ENCODE measurements at places on chromosomes 3 and 15. TPM values are rescaled to one million over a fixed set of nuclear protein-coding genes. Genes with fewer than 3 reads are reported as not detected.

SCAANT1 gene
- not detected for total RNA-seq

GRCh38 chr3:30667280-30667651 is 60.9 kb downstream of the TGFBR2 start:
- H3K36me3 ChIP-seq: peaks cover 37% of the 10 kb centered on the region
- no peak for DNase-seq
- no peaks in the 10 kb centered on the region for H3K27me3 ChIP-seq
- H3K4me3 ChIP-seq: no peak overlapping the region

ARHGAP11A gene
- total RNA-seq: 108 TPM

DNA sequence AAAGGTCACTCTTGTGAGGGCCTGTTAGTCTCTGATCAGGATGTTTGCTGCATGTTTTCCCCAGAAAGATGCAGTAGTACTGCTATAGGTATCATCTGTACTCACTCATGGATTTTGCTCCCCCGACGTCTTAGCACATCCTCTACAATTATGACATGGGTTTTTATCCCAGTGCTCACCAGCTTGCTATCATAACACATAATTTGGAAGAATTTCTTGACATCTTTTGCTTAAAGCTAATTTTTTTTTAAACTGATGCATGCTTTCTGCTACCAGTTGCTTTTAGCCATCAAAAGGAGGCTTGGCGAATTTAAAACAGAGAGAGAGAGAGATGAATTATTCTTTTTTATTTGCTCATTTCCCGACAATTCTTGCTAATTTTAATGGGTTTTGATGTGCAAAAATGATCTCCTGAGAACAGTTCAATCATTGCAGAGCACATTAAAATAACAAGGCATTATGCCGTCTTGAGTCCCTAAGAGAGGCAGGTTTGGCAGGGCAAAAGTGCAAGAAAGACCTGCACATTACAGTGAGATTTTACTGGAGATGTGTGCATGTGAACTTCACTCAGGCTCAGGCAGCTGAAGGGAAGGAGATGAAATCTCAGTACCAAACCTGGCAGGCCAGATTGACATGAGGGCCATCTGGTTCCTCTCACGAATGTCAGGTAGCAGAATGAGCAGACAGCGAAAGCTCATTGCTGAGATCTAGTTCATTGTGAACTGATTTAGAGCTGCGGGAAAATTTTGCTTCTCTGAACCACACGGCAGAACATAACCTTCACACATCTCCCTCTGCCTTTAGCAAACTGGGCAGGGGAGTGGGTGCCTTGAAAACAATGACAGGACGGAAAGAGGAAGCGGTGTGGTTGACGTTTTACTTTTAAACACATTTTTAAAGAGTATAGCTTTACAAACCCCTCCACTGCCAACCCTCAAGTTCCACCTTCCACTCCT is 25.9 kb upstream of the GOLGA8B start:
- H3K4me1 ChIP-seq: no peaks in the 10 kb centered on the region
- peak overlapping the region; percentile 72 for H3K27ac ChIP-seq
- H3K27me3 ChIP-seq: peaks cover 9% of the 10 kb centered on the region
- H3K36me3 ChIP-seq: no peaks in the 10 kb centered on the region

CPNE9 gene
- total RNA-seq: 0.29 TPM

SLC2A2 gene
- not detected for total RNA-seq

ADPRH gene
- 10.7 TPM for total RNA-seq

APOD gene
- not detected for total RNA-seq

GRCh38 chr3:187919544-187919943 is 174.3 kb upstream of the BCL6 start:
- DNase-seq: no peak
- peak overlapping the region; percentile 86 for H3K4me3 ChIP-seq
- H3K4me1 ChIP-seq: peaks cover 51% of the 10 kb centered on the region
- peaks cover 11% of the 10 kb centered on the region for H3K36me3 ChIP-seq
- peak overlapping the region; percentile 99 for H3K27ac ChIP-seq

TUBGCP5 gene
- 28.5 TPM for total RNA-seq

GRCh38 chr3:148186881-148187280 is 510.8 kb upstream of the AGTR1 start:
- H3K4me1 ChIP-seq: no peaks in the 10 kb centered on the region
- no peak overlapping the region for H3K27ac ChIP-seq
- no peaks in the 10 kb centered on the region for H3K36me3 ChIP-seq
- DNase-seq: no peak
- H3K4me3 ChIP-seq: no peak overlapping the region
- H3K27me3 ChIP-seq: no peaks in the 10 kb centered on the region

DNA sequence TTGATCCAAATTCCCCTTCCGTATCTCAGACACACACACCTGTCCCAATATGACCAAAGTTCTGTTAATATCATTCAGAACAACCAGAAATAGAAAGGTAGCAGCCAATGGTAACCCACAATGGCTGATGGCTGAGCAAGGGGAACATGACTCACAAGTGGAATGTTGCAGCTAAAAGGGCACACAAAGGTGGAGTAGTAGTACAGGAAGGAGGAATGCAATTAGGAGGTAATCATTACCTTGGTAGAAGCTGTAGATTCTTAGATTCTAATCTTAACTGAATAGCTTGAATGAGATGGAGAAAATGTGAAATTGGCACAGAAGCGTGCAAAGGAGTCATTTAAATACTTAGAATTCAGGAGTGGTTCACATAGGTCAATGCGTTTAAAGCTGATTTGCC is 347.9 kb downstream of the NR2F2 start:
- H3K36me3 ChIP-seq: no peaks in the 10 kb centered on the region
- no peaks in the 10 kb centered on the region for H3K27me3 ChIP-seq
- H3K4me3 ChIP-seq: no peak overlapping the region
- H3K27ac ChIP-seq: no peak overlapping the region

ATP8B4 gene
- total RNA-seq: 296 TPM

DNA sequence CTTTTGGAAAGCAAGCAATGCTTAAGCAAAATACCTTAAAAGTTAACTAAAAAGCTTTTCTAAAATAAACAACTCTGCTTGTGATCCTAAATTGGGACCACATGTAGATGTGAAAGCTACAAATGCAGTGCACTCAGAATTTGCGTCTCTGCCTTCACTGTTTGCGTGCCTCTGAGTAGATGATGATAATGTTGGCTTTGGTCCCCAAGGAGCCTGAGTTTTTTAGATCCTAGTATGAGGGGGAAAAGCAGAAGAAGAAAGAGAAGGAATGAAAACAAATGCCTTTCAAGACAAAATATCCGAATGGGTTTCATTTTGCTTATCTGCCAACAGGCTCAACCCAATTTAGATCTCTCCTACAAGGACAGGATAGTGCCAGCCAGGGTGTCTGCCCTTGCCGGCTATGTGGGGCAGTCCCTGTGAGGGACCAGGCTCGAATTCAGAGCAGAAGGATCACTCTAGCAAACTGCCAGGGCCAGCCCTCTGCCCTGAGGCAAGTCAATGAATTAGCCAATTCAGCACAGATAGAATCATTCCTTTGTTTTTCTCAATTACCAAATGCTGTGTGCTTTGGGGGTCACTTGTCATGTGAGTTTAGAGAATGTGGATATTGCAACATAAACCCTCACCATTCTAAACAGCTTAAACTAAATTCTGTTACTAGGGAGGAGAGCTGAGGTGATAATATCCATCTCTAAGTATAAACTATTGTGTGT is 28.5 kb downstream of the SCG5 start:
- H3K4me3 ChIP-seq: no peak overlapping the region
- no peaks in the 10 kb centered on the region for H3K27me3 ChIP-seq
- no peaks in the 10 kb centered on the region for H3K4me1 ChIP-seq
- H3K27ac ChIP-seq: no peak overlapping the region
- no peaks in the 10 kb centered on the region for H3K36me3 ChIP-seq

GRCh38 chr15:83848315-83849050 is 194.6 kb downstream of the ADAMTSL3 start:
- no peaks in the 10 kb centered on the region for H3K4me1 ChIP-seq
- no peak overlapping the region for H3K27ac ChIP-seq
- no peaks in the 10 kb centered on the region for H3K36me3 ChIP-seq
- H3K27me3 ChIP-seq: peaks cover 4% of the 10 kb centered on the region
- no peak overlapping the region for H3K4me3 ChIP-seq

GRCh38 chr3:47512416-47513124 is 942 bp downstream of the ELP6 start:
- H3K27ac ChIP-seq: peak overlapping the region; percentile 96
- H3K4me3 ChIP-seq: peak overlapping the region; percentile 92
- H3K27me3 ChIP-seq: no peaks in the 10 kb centered on the region
- H3K4me1 ChIP-seq: peaks cover 13% of the 10 kb centered on the region
- no peak for DNase-seq

PLCL2 gene
- 12.5 TPM for total RNA-seq

FOXB1 gene
- total RNA-seq: 0.10 TPM

TUSC7 gene
- total RNA-seq: not detected

- no peak overlapping the region for H3K4me3 ChIP-seq
- no peak for DNase-seq
- H3K4me1 ChIP-seq: no peaks in the 10 kb centered on the region
- no peaks in the 10 kb centered on the region for H3K36me3 ChIP-seq
Measured at GRCh38 chr3:152970851-152971250, 135.9 kb downstream of the P2RY1 start.

HRH1 gene
- 0.14 TPM for total RNA-seq

- H3K4me3 ChIP-seq: no peak overlapping the region
- no peaks in the 10 kb centered on the region for H3K4me1 ChIP-seq
- no peak overlapping the region for H3K27ac ChIP-seq
- DNase-seq: no peak
- no peaks in the 10 kb centered on the region for H3K36me3 ChIP-seq
Measured at GRCh38 chr3:54999159-54999558, 71.3 kb upstream of the LRTM1 start.

GRCh38 chr3:162729686-162730085 is 1233.1 kb downstream of the OTOL1 start:
- H3K4me3 ChIP-seq: no peak overlapping the region
- no peak for DNase-seq
- no peaks in the 10 kb centered on the region for H3K27me3 ChIP-seq

DNA sequence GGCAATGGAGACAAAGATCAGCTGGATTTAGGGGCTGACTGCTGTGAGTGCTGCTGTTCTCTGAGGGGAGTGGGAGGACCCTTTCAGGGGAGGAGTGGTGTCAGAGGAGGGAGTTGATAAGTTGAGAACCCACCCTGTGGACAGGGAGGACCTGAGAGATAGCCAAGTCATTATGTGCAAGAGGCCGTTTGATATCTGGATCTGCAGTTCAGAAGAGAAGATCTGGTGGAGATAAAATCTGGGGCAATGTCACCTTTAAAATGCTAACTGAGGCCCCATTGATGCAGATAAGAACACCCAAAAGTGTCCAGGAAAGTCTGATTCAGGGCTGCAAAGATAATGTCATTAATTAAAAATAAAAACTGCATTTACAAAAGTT is 256.1 kb upstream of the HES1 start:
- H3K4me1 ChIP-seq: peaks cover 6% of the 10 kb centered on the region
- H3K27me3 ChIP-seq: peaks cover 47% of the 10 kb centered on the region
- no peaks in the 10 kb centered on the region for H3K36me3 ChIP-seq
- H3K27ac ChIP-seq: no peak overlapping the region
- no peak overlapping the region for H3K4me3 ChIP-seq

CCDC54 gene
- total RNA-seq: not detected

DUOXA1 gene
- not detected for total RNA-seq

- H3K4me1 ChIP-seq: no peaks in the 10 kb centered on the region
- H3K36me3 ChIP-seq: no peaks in the 10 kb centered on the region
- no peaks in the 10 kb centered on the region for H3K27me3 ChIP-seq
- H3K27ac ChIP-seq: no peak overlapping the region
- H3K4me3 ChIP-seq: no peak overlapping the region
Measured at GRCh38 chr15:88074386-88074785, 182.2 kb downstream of the NTRK3 start.

APH1B gene
- 14.7 TPM for total RNA-seq

DNA sequence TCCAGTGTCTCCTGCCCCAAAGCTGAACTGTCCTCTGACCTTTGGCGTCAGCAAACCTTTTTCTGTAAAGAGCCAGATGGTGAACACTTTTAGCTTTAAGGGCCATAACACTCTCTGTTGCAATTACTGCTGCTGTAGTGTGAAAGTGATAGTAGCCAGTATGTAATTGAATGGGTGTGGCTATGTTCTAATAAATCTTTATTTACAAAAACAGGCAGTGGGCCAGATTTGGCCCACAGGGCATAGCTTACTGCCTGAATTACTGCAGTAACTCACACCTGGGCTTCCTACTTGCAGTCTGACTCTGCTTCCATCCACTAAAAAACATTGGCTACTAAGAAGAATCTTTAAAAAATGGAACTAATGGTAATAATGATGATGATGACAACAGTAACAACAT is 68.0 kb upstream of the SLC6A11 start:
- DNase-seq: no peak
- peaks cover 7% of the 10 kb centered on the region for H3K27me3 ChIP-seq
- no peaks in the 10 kb centered on the region for H3K4me1 ChIP-seq
- no peak overlapping the region for H3K4me3 ChIP-seq
- no peaks in the 10 kb centered on the region for H3K36me3 ChIP-seq
